Upper lobe of left lung (tissue), 6 donors: ENCODE measurements at places on chromosomes 2 and 18. TPM values are rescaled to one million over a fixed set of nuclear protein-coding genes. Genes with fewer than 3 reads are reported as not detected.

DNA sequence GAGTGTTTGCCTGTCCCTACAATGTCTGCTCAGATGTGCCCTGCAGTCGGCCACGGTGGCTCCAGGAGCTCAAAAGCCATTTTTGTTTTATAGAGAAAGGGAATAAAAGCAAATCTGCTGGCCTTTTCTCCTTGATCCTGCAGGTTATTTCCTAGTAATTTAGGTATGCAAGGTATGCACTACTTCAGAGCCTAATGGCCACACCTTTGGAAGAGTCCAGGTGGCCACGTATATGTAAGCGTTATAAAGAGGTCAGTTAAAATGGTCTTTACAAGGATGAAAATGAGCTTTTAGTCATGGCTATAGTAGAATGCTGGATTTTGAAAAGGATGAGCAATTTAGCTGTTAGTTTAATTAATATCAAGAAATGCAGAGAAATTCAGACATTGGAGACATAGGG, 81.7 kb downstream of the ARHGEF33 start:
- no peak overlapping the region for H3K27ac ChIP-seq
- H3K36me3 ChIP-seq, result no peaks in the 10 kb centered on the region
- no peak for DNase-seq
- H3K4me3 ChIP-seq, result no peak overlapping the region

DNA sequence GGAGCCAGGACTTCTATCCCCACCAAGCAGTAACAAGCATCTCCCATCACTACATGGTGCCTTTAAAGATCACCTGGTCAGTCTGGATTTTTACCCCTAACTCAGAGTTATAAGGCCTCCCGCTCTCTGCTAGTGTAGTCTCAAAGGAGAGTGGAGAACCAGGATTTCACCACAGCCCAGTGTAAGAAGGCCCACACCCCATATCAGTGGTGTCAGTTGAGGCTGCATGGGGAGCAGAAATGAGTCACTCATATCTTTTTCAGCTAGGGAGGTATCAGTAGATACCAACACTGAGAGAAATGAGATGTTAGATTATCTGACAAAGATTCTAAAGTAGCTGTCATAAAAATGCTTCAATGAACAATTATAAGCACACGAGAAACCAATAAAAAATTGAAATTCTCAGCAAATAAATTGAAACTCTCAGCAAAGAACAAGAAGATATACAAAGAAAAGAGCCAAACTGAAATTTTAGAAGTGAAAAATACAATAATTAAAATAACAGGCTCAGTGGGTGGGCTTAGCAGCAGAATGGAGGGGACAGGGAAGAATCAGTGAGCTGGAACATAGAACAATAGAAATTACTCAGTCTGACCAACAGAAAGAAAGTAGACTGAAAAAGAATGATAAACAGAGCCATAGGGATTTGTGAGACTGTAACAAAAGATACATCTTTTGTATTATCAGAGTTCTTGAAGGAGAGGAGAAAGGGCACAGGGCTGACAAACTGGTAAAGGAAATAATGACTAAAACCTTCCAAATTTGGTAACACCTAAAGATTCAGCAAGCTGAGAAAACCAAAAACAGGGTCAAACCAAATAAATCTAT, 257.7 kb downstream of the ANAPC1 start:
- H3K4me1 ChIP-seq, result peaks cover 11% of the 10 kb centered on the region
- H3K27me3 ChIP-seq, result no peaks in the 10 kb centered on the region
- H3K4me3 ChIP-seq, result no peak overlapping the region
- no peaks in the 10 kb centered on the region for H3K36me3 ChIP-seq
- H3K27ac ChIP-seq, result no peak overlapping the region

GRCh38 chr18:70142001-70142400, 63.5 kb downstream of the RTTN start:
- H3K36me3 ChIP-seq, result no peaks in the 10 kb centered on the region
- no peak for DNase-seq
- H3K27ac ChIP-seq, result no peak overlapping the region
- no peaks in the 10 kb centered on the region for H3K4me1 ChIP-seq

- no peaks in the 10 kb centered on the region for H3K27me3 ChIP-seq
- no peak overlapping the region for H3K4me3 ChIP-seq
- DNase-seq, result no peak
These were observed 5.5 kb upstream of the ITSN2 start for GRCh38 chr2:24365826-24366225.

DNA sequence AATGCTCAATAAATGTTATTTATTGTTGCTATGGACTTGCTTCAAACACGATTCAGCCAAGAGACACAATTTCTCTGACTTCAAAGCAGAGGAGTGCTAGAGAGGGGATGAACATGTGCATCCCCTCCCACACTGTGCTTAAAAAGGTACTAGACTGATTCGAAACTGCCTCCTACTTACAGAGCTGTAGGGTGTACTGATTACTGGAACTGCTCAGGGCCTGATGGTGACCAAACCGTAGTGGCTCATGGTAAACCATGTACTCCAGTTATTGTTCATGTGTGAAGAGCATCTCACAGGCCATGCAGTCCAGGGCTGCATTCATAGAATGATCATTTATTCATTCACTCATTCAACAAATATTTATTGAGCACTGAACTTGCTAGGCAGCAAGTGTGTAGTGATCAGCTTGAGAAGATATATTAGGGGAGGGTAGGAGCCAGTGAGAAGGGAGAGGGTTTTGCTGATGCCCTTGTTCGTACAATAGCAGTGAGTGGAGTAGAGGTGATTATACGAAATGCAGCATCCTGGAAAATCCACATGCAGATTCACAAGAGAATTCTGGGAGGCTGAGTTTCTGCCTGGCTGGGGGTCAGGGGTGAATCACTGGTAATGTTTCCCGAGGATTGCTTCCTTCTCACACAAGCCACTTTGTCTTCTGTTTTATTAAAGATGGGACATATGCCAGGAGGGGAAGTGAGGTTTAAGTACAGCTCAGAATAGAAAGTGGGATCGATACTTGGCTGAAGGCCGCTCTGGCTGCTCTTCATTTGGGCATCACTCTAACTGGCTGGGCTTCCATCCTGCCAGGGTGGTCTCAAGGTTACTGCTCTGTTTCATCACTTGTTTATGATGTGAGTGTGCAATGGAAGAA, 245.4 kb downstream of the RAD51AP2 start:
- no peaks in the 10 kb centered on the region for H3K27me3 ChIP-seq
- no peak for DNase-seq
- H3K4me1 ChIP-seq, result no peaks in the 10 kb centered on the region
- no peak overlapping the region for H3K27ac ChIP-seq
- no peaks in the 10 kb centered on the region for H3K36me3 ChIP-seq

GRCh38 chr18:48413342-48413741, 4.2 kb upstream of the ZBTB7C start:
- H3K27ac ChIP-seq, result no peak overlapping the region
- no peaks in the 10 kb centered on the region for H3K36me3 ChIP-seq
- no peak for DNase-seq
- peaks cover 18% of the 10 kb centered on the region for H3K4me1 ChIP-seq
- peaks cover 3% of the 10 kb centered on the region for H3K27me3 ChIP-seq

DNA sequence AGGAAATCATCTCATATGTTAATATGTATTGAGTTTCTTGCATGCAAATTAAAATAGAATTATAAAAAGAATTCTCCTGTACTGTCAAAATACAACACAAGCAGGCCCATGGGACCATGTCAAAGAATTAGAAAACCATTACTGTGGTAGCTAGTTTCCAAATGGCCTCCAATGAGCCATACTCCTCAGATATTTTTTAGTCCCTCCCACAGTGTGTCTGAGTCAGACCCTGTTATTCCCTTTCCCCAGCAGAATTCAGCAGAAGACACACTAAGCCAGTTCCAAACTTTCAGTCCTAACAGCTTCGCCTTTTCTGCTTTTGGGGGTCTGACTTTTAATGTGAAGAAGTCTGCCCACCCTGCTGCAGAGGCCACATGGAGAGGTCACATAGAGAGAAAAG, 86.7 kb downstream of the FIGN start:
- H3K27me3 ChIP-seq, result no peaks in the 10 kb centered on the region
- no peak for DNase-seq
- H3K4me1 ChIP-seq, result no peaks in the 10 kb centered on the region
- H3K4me3 ChIP-seq, result no peak overlapping the region
- H3K36me3 ChIP-seq, result no peaks in the 10 kb centered on the region

GRCh38 chr18:7904529-7904928, 337.4 kb downstream of the PTPRM start:
- no peak for DNase-seq
- no peaks in the 10 kb centered on the region for H3K36me3 ChIP-seq
- H3K27ac ChIP-seq, result no peak overlapping the region
- H3K27me3 ChIP-seq, result no peaks in the 10 kb centered on the region
- H3K4me1 ChIP-seq, result no peaks in the 10 kb centered on the region

DNA sequence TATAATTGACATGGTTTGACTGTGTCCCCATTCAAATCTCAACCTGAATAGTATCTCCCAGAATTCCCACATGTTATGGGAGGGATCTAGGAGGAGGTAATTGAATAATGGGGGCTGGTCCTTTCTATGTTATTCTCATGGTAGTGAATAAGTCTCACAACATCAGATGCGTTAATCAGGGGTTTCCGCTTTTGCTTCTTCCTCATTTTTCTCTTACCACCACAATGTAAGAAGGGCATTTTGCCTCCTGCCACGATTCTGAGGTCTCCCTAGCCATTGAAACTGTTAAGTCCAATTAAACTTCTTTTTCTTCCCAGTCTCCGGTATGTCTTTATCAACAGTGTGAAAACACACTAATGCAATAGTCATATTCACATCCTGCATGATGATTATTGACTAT, 1073.3 kb upstream of the CDH2 start:
- H3K27ac ChIP-seq, result no peak overlapping the region
- H3K4me3 ChIP-seq, result no peak overlapping the region
- no peak for DNase-seq
- no peaks in the 10 kb centered on the region for H3K4me1 ChIP-seq

GRCh38 chr18:40346146-40346545, 1608.9 kb upstream of the PIK3C3 start:
- H3K36me3 ChIP-seq, result no peaks in the 10 kb centered on the region
- H3K27ac ChIP-seq, result no peak overlapping the region
- H3K4me1 ChIP-seq, result no peaks in the 10 kb centered on the region

DNA sequence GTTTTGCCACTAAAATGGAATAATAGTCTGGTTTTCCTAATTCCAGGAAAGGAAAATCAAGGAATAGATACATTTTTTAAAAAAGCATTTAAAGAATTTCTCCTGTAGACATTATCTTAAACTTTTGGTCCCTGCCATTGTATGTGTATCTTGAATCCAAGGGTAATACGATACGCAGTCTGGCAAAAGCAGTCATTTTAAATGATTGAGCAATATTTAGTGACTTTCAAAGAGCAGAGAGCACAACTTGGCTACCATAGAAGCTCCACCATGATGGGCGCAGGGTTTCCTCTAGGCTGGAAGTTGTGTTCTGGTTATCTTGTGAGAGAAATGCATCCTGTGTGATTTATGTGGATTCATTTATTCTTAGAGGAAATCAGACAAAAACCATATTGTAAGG, 92.9 kb downstream of the NEDD4L start:
- H3K4me1 ChIP-seq, result peaks cover 34% of the 10 kb centered on the region
- no peaks in the 10 kb centered on the region for H3K36me3 ChIP-seq
- DNase-seq, result no peak
- H3K27me3 ChIP-seq, result no peaks in the 10 kb centered on the region
- peak overlapping the region; percentile 57 for H3K27ac ChIP-seq
- H3K4me3 ChIP-seq, result no peak overlapping the region

DNA sequence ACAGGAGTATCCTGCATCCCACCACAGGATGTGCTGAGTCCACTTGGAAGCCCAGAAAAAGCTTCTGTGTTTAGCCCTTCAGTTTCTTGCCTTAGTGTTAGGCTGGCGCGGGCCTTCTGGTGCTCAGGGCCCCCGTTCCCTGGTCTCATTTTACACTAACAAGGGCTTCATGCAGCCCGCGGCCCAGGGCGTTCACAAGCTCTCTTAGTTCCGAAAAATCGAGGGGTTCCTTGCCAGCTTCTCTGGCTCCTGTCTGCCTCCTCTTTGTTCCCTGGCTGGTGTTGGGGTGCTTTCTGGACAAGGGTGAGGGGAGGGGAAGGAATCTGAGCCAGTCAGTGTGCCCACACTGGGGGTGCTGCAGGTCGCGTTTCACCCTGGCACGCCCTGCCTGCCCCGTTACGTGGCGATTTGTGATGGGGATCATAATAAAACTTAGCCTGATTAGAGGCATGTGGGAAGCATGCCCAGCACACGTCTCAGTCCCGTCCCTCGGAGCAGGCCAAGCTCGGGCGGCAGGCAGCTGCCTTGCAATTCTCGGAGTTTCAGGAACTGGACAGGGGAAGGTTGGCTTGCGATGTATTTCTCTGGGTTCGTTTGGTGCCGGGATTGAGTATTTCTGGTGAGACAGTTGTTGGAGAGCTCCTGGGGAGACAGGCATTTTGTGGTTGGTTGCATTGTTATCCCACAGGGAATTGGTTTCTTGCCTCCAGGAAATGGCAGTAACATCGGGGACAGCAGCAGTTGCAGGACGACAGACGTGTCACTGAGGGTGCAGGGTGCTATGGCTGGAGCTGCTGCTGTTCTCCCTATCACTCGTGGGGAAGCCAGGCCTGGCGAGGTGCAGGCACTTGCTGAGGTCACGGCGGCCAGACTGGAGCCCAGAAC, 22.9 kb downstream of the SH3BP4 start:
- H3K27ac ChIP-seq, result no peak overlapping the region
- H3K4me1 ChIP-seq, result peaks cover 31% of the 10 kb centered on the region
- no peak overlapping the region for H3K4me3 ChIP-seq

- H3K27ac ChIP-seq, result no peak overlapping the region
- no peak overlapping the region for H3K4me3 ChIP-seq
- no peak for DNase-seq
- H3K36me3 ChIP-seq, result no peaks in the 10 kb centered on the region
- no peaks in the 10 kb centered on the region for H3K27me3 ChIP-seq
These were observed 8.9 kb upstream of the SCG2 start for GRCh38 chr2:223611061-223611460.

DNA sequence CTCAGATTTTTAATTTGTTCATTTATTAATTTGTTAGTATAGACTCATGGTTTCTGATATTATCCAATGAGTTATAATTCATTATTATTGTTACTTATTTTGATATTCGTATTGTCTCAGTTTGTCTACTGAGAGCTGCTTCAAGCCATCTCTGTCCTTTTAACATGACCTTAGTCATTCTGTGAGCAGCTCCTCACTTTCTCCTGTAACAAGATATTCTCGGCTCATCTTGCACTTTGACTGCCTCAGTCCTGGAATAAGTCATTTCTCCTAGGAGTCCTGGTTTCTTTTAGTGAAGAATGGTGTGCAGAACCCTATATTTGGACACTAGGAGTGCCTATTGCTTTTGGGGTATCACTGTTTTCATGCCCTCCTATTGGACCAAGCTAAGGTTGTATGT, 13.2 kb downstream of the ASB1 start:
- no peak for DNase-seq
- H3K36me3 ChIP-seq, result peaks cover 15% of the 10 kb centered on the region
- no peak overlapping the region for H3K27ac ChIP-seq
- no peaks in the 10 kb centered on the region for H3K27me3 ChIP-seq
- peaks cover 25% of the 10 kb centered on the region for H3K4me1 ChIP-seq

DNA sequence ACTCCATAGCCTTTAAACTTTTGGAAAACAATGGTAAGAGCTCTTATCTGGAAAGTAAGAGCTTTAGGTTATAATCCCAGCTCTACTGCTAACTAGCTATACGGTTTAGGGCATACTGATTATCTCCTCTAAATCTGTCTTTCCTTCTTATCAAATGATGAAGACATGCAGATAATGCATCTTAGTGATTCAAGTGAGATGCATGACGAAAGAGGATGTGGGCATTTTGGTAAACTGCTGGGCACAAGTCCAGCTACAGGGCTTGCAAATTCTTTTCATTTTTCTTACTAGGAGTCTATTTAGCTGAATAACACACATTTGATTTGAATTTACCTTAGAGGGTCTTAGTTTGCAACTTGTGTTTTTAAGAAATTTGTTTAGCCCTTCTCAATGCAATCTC, 1604.8 kb upstream of the ZEB2 start:
- H3K27ac ChIP-seq, result no peak overlapping the region
- DNase-seq, result no peak
- no peaks in the 10 kb centered on the region for H3K27me3 ChIP-seq
- no peak overlapping the region for H3K4me3 ChIP-seq

Gene DNAH6
- total RNA-seq, result 2.2 TPM

Gene RGPD4
- not detected for total RNA-seq

Gene ASPRV1
- 1.8 TPM for total RNA-seq

Gene LRRC30
- not detected for total RNA-seq

Gene IL36A
- not detected for total RNA-seq
